ENCODE measurements at places on chromosomes 11 and 22. TPM values are rescaled to one million over a fixed set of nuclear protein-coding genes. Genes with fewer than 3 reads are reported as not detected.

DNA sequence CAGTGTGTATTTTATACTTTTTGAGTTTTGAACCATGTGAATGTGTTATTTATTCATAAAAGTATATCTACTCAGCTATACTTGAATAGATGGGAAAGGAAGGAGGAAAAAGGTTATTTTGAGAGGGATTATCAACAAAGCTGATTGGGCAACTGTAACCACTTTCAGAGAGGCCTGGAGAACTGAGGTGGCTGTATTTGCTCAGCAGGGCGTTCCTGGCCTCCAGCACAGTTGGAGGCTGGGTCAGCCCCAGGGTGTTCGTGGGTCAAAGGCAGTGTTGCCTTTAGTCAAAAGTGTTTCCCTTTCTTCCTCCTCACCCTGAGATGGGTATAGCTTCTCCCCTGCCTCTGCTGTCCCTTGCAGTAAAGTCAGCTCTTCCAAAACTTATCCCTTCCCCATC is 26.7 kb downstream of the ASCC2 start:
- DNase-seq = no peak

DNA sequence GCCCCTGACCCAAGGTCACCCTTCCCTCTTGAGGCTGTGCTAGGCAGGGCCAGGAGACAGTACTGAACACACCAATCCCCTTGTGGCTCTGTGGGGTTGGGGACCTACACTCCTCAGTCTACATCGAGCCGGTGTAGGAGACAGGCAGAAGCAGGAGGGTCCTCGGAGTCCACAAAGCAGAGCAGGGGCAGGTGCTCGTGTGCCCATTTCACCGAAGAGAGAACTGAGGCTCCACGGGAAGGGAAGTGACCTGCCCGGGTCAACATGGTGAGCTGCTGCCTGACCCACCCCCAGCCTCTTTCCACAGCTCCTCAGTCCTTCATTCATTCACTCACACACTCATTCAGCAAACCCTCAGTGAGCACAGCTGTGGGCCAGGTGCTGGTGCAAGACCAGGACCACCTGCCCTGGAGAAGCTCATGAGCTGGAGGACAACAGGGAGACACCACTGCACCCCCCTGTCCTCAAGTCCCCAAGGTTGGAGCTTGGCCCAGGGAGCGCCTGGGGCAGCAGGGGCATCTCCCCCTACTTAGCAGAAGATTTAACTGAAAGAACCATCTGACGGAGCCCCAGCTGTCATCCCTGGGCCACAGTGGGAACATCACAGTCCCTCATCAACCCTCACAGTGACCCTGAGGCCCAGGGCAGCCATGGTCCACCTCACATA is 127.3 kb downstream of the MED15 start:
- DNase-seq = no peak

- DNase-seq = no peak
Observed at GRCh38 chr11:114438303-114438702, 964 bp upstream of the REXO2 start.

DNA sequence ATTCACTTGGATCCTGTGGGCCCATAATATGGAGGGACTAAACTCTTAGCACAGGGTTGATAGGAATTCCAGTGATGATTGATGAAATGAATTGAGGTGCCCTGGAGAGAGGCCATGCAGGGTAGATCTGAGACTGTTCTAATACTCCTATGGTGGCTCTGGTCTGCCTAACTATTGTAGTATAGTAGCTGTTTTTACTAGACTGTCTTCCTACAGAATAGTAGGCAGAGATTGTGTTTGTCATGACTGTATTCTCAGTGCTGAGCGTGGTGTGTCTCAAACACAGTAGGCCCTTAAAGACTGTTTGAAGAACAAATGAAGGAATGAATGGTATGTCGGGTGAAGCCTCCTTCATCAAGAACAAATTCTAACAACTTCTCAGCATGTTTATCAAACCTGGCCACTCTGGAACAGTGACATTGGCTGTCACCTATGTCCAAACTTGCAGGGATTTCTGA is 107.0 kb upstream of the SESN3 start:
- DNase-seq = no peak

DNA sequence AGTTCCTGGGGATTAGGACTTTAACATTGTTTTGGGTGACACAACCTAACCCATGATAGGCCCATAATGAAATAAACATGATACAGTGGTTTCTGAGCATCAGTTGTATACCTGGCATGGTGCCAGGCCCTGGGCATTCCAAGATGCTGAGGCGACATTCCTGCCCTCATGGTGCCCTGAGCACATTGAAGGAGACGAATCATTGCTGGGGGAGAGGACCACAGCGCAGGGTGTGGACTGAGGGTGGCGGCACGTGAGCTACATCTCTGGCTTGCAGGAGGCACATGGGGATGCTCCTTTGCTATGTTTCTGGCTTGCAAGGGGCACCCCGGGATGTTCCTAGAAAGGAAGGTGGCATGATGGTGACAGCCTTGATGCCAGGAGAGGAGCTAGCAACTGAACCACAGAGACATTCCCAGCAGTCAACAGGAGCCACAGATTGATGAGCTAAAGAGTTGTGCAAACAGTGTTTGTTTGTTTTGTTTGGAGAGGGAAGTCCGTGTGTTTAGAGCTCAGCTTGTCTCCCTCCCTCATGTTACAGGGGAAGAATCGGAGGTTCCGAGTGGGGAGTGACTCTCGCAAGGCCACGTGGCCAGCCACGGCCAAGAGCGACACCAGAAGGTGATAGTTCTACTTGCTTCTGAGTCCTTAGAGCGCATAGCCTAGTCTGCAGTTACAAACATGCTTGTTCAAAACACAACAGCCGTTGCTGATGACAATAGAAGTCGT is 106.4 kb downstream of the MIAT start:
- peak; percentile 77 for DNase-seq

- peak; percentile 56 for DNase-seq
Observed at GRCh38 chr11:726278-727220, 20.5 kb downstream of the EPS8L2 start.

DNA sequence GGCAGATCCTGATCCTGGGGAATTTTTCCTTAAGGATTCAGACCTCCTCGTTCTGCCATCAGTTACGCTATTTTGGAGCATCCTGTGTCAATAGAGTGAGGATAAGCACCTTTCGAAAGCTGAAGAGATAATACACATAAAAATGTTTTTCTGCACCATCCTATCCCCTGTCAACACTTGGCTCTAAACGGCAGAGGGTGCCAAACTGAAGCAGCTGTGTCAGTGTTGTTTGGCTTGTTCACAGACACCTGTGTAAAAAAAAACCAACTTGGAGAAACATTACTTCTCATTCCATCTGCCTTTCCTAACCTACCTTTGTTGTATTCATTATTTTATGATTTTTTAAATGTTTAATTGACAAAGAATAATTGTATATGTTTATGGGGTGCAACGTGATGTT is 417.0 kb upstream of the DDI1 start:
- peak; percentile 9 for DNase-seq

DNA sequence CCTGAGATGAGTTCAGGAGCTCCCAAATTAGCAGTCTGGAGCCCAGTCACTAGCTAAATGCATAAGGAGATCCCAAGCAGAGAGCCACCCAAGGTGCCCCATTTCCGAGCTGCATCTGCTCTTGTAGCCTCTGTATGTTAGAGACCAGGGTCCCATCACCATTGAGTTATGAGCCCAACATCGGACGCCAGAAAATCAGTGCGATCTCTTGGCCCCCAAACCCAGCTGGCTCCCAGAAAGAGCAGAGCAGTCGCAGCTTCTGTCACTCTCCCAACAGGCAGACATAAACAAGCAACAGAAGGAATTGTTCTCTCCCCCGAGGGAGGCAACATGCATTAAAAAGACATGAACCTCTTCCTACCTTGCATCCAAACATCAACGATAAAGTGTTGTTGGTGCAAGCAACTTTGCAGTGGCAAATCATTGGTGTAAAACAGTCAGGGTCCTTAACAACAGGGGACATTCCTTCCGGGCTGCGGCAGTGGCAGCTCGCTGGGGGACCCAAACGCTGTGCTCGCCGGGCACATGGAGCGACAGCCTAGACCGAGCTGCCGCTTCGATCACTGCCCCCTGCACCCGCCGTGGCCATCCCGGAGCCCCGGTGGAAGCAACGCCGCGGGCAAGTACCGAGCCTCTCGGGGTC is 907.1 kb downstream of the DLG2 start:
- DNase-seq = peak; percentile 3

GRCh38 chr11:130181295-130182272 is 22.0 kb downstream of the ST14 start:
- no peak for DNase-seq

DNA sequence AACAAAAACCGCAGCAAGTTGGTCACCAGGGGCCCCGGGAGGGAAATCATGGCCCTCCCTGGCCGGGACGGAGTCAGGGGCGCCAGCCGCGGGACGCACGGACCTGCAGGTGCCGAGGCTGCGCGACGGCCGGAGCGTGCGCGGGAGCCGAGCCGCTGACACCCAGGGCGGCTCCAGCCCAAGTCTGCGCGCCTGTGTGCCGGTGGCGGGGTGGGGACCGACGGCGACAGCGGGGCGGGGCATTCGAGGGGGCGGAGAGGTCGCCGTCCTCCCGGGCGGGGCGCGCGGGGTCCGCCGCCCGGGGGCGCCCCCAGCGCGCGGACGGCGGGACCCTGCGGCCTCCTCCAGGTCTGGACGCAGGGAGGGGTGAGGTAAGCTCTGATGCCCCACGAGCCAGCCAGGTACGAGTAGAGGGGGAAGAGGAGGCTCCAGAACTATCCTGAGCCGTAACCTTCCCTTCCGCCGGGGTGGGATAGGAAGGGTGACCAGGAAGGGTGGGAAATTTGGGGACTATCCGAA is at the start of gene ESAM:
ESAM (minus strand) TSS at position 186 of the 519 bp plus-strand sequence; CDS start at position 50, 136 bp downstream.
- peak; percentile 25 for DNase-seq

DNA sequence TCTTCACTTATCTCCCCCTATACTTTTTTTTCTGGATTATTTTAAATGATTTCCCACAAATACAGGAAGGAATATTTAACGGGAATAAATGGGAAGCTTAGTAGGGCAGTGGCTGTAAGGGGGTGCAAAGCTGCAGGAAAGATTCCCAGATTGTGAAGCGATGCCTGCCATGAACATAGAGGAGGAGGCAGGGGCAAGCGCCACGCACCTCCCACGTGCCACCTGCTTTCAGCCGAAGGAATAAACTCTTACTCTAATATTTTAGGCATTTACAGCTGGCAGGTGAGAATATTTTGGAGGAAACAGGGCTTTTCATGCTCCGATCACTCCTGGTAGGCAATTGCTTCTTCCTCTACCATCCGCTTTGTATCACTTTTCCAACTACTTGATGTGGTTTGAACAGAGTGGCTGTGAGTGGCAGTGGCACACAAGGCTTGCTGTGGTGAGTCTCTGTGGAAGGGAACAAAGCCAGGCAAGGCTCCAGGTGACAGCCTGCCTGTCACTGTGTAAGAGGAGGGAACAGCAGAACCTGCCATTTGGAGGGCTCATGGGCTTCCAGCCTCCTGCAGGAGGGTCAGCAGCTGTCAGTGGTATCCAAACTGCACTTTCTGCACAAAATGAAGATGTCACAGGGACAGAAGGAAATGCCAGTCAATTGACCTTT is 54.5 kb upstream of the PLET1 start:
- DNase-seq = no peak

DNA sequence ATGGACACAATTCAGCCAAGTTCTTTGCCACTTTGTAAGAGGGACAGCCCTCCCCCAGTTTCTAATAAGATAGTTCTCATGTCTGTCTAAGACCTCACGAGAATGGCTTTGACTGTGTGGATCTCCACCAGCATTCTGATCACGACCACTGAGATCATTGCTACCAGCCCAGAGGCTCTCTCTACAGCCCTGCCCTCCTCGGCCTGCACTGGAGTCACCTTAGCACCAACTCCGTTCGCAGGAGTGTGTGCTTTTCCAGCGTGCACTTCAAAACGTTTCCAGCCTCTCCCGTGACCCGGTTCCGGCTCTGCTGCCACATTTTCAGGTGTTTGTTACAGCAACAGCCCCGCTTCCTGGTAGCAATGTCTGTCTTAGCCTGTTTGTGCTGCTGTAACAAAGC is 26.2 kb downstream of the TSPAN32 start:
- no peak for DNase-seq

GRCh38 chr22:24542641-24543040 is 12.3 kb downstream of the GUCD1 start:
- DNase-seq = peak; percentile 77

DNA sequence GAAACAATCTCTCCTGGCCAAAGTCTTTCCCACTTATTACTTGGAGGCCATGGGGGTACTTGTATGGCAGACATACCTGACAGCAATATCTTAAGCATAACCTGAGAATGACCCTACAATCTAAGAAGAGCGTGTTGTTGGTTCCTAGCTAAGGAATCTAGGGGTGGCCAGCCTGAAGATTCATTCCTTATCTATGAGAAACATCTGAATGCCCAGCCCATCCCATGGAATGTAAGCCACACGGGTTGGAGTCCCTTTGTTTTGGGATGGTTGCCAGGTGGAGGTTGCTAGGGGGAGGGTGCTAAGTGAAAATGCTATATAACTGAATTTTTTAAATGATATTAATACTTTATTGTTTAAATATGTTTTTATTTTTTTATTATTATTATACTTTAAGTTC is 725.0 kb downstream of the ETS1 start:
- no peak for DNase-seq

DNA sequence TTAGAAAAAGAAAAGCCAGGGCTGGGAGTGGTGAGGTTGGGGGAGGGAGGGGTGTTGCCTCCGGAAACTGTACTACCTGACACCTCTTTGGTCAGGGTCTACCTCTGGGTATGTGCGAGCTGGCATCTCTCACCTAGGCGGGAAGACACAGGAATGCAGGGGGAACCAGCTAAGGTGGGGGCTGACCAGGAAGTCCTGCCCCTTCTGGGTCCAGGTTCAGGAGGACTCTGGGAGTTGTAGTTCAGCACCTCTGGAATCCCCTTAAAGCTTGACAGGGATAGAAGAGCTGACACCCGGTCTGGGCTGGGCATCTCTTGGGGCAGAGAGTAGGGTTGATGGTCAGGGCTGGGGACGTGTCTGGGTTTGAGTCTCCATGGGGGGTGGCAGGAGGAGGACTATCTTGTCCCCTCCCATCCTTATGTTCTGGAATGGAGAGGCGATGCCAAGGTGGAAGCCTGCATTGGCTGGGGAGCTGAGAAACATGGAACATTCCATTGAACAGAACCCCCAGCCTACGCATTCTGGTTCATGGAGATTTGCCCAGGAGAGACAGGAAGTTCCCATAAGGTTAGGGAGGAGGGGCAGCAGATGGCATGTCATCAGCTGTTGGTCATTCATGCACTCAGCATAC is 2.1 kb upstream of the KIAA1671 start:
- peak; percentile 28 for DNase-seq

- no peak for DNase-seq
Observed at GRCh38 chr11:17165247-17165890, 42.4 kb downstream of the PIK3C2A start.

GRCh38 chr11:104663190-104664140 is 234.8 kb downstream of the CASP12 start:
- DNase-seq = no peak

- no peak for DNase-seq
Observed at GRCh38 chr11:93935826-93936225, 85.3 kb upstream of the HEPHL1 start.

ANO3 gene
- polyA plus RNA-seq = 0.58 TPM

CPT1B gene
- 54.6 TPM for polyA plus RNA-seq

MN1 gene
- polyA plus RNA-seq = 19.3 TPM

SLC25A18 gene
- 0.84 TPM for polyA plus RNA-seq

KCNQ1OT1 gene
- 0.45 TPM for polyA plus RNA-seq

CLMP gene
- polyA plus RNA-seq = 18.8 TPM

OR2AG1 gene
- 0.05 TPM for polyA plus RNA-seq

GAB4 gene
- polyA plus RNA-seq = not detected

NXPE1 gene
- not detected for polyA plus RNA-seq

LRRC55 gene
- polyA plus RNA-seq = 0.87 TPM

PLAAT3 gene
- polyA plus RNA-seq = 39.9 TPM
